ENCODE measurements at places on chromosomes 2 and 18.

- DNase-seq, result no peak
These were observed 14.7 kb downstream of the CAPN10 start for GRCh38 chr2:240601061-240601830.

DNA sequence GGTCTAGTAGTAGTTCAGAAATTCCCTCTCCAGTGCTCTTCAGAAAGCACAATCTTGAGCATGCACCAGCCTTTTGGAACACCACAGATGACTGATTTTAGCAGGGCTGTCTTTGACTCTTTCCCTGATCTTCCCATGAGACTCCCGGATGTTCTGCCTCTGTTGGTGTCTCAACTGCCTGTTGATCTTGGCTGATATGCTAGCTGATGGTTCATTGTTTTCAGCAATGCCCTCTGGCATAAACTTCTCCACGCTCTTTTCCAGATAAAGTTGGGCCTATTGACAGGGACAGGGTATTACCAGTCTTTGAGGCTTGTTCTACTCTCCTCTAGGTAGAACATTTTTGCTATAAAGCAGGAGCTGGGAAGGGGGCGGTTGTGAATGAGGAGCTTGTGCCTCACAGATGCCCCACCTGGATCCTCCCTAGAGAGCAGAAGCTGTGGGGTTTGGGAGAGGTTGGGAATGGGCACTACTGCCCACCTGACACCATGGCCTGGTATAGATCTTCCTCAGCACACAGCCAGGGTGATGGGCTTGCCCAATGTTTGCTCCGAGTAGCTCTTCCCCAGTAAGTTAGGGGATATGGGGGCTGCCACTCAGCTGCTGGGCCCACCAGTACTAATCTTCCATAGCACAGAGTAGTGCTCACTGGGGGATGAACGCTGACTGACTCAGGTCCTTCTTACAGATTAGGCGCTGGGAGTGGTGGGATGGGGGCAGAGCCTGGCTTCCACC lies 111.3 kb downstream of the PTGR3 start:
- DNase-seq, result no peak

GRCh38 chr2:240435948-240436682 lies 652 bp downstream of the GPC1 start:
- no peak for DNase-seq

DNA sequence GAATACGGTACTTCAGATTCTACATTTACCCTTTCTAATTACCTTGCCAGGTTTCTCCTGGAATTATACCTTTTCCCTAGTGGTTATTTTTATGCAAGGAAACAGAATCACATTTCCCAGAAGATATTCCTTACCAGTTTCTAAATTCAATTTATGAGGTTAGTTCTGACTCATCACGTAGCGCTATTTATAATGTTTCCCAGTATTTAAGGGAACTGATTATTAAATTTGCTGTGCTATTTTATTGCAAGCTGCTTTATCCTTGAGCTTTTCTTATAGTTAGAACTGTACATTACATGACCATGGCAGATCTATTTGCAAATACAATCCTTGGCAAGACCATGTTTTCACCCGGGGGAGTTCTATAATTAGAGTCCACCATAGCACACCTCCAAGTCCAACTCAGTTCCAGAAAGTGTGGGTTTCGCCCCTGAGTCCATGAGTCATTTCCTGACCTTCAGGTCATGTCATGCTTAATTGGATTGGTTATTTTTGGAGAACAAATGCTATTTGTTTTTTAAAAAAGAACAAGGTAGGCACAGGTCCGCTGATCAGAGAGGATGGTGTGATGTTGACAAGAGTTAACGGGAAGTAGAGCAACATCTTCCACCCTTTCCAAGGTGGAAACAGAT lies 126.6 kb downstream of the ZNF532 start:
- DNase-seq, result no peak

DNA sequence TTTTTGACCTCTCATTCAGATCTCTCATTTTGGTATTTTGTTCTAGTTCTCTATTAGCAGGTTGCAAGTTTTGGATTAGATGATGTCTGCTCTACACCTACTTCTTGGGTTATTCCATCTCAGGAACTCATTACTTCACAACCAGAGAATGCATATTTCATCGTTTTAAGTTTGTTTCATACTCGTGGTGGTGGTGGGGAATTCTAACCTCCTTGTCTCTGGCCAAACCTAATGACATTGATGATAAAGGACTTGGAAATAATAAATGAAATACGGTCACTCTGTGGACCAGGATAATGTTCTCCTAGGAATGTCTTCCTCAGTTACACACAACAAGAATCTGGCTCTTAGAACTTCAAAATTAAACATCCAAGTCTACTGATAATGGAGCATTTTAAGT lies 115.2 kb downstream of the CDC42EP3 start:
- DNase-seq, result no peak

- no peak for DNase-seq
These were observed 41.0 kb downstream of the MYO3B start for GRCh38 chr2:170218931-170219330.

DNA sequence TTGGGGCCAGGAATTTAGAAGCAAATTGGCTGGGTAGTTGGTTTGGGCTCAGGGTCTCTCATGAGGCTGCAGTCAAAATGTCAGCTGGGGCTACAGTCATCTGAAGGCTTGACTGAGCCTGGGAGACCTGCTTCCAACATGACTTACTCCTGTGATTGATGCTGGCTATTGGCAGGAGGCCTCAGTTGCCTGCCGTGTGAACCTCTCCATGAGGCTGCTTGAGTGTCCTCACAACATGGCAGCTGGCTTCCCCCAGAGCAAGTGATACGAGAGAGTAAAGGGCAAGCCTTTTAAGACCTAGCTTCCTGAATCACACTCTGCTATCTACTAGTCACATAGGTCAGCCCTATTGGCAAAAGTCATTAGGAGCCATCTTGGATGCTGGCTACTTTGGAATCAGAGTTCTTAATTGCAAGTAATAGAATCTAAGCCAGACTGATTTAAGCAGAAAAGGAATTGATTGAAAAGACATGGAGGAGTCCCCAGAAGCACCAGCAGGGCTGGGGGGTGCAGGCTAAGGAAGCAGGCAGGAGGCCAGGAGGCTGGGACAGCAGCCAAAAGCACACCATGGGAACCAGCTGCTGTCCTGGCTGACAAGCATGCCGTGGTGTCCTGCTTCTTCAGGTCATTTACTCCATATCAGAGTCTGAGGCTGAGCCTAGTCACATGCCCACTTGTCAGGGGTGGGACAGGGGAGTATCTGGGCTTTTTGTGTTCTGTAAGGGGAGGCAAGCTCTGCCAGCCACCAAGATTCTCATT lies 7.8 kb upstream of the GIGYF2 start:
- no peak for DNase-seq

- no peak for DNase-seq
These were observed 31.8 kb downstream of the TDRD15 start for GRCh38 chr2:21155365-21156136.

DNA sequence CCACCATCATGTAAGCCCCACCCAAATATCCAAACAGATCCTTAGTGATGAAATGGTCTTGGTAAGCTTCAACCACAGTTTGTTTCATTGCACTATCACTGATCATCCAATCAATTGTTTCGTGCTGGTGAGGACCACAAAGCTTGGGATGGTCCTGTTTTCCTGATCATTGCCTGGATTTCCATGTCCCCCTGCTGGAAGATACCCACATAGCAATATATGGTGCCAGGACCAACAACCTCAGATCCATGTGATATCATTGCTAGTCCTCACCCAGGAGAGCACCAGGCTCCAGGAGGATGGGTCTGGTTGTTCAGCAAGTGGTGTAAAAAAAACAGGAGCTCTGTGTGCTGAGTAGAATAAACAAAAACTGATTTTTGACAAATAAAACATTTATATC lies 206.5 kb upstream of the SH3BP4 start:
- no peak for DNase-seq

GRCh38 chr2:169573974-169574299 lies 272 bp upstream of the FASTKD1 start:
- no peak for DNase-seq

DNA sequence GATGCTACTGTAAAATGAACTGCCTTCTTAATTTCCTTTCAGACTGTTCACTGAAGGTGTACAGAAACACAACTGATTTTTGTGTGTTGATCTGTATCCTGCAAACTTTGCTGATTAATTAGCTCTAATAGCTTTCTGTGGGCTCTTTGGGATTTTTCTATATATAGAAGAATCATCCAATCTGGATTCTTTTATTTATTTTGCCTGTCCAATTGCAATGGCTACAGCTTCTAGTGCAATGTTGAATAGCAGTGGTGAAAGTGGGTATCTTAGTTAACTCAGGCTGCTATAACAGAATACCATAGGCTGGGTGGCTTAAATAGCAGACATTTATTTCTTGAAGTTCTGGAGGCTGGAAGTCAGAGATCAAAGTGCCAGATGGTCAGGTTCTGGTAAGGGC lies 74.4 kb downstream of the ID2 start:
- no peak for DNase-seq

Data from GM04503 (cell line).